Cortex of kidney (tissue), 1 donor: ENCODE measurements at places on chromosomes 3 and 15.

DNA sequence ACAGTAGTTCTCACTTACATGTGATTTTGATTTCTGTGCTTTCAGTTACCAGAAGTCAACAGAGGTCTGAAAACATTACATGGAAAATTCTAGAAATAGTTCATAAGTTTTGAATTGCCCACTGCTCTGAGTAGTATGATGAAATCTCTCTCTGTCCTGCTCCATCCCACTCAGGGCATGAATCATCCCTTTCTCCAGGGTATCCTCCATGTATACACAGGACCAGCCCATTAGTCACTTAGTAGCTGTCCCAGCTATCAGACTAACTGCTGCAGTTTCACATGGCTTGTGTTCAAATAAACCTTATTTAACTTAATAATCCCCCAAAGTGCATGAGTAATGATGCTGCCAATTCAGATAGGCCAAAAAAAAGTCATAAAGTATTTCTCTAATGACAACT lies 38.6 kb downstream of the EPHA3 start:
- no peak for DNase-seq

DNA sequence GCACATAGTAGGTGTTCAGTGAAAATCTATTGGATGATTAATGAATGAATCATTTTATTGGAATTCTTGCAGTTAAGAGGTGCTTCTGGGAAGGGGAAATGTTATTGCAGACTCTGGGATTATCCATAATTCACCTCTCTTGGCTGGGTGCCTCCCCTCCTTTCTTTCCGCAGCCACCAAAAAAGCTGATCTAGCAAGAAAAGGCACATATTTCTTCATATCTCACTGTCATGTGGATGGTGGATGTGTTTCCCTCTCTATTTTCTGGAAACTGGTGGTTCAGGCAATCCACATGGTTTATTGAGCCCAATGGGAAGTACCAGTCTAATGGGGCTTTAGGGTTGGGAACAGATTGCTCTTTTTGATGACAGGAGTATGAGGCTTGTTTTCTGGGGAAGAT lies 151.1 kb upstream of the ROPN1 start:
- DNase-seq = no peak

DNA sequence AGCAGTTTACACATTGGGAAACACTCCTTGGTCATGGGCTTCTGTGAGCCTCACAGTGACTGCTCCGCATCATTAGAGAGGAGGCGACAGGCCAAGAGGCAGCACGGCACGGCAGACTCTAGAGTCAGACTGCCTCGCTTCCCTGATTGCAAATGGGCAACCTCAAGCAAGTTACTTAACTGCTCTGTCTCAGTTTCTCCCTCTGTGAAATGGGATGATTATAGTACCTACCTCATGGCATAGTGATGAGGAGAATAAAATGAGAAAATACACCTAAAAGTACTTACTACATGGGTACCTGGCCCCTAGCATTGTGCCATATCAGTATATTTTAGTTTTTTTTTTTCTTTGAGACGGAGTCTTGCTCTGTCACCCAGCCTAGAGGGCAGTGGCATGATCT lies 4.0 kb upstream of the RCCD1 start:
- no peak for DNase-seq

DNA sequence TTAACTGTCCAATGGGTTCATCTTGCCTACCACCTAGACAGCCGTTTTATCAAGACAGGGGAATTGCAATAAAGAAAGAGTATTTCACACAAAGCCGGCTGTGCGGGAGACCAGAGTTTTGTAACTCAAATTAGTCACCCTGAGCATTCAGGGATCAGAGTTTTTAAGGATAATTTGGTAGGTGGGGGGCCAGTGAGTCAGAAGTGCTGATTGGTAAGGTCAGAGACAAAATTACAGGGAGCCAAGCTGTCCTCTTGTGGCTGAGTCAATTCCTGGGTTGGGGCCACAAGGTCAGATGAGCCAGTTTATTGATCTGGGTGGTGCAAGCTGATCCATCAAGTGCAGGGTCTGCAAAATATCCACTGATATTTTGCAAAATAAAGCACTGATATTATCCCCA lies 29.9 kb upstream of the GPD1L start:
- DNase-seq = no peak

DNA sequence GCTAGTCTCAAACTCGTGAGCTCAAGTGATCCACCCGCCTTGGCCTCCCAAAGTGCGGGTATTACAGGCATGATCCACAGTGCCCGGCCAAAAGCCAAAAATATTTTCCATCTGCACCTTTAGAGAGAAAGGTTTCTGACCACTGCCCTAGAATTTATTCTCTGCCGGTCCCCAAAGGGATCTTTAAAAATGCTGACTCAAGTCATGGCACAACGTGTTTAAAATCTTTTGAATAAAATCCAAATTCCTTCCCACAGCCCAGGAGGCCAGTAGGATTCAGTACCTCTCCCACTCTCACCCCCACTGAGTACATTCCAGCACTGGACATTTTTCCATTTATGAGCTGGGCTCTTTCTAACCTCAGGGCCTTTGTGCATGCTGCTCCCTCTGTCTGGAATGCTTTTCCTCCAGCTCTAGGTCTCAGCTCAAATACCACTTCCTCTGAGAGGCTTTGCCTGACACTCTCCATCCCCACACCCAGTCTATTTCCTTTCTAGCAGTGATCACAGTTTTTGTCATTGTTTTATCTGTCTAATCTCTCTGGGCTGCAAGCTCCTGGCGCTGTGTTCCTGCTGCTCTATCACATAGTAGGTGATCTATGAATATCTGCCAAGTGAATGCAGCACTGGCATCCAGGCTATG lies 502.9 kb downstream of the SHQ1 start:
- no peak for DNase-seq
